ENCODE measurements at places on chromosomes 12 and 14.

- DNase-seq: no peak
Observed at GRCh38 chr14:72889366-72889765, 4.5 kb downstream of the DPF3 start.

DNA sequence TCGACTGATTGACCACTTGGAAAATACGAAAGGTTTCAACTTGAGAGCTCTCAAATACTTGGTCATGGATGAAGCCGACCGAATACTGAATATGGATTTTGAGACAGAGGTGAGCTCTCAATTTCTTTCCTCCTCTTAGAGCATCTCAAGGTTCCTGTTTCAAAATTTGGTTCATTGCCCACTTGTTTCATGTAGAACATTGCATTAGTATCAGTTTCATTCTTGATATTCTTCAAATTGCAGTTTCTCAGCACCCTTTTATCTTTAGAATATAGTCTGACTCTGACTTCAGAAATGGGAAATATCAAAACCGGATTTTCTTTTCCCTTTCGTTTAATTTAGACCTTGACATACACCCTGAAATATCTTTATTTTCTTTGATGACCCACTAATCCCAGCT is 8.8 kb downstream of the DDX47 start:
- no peak for DNase-seq

GRCh38 chr14:90388437-90388836 is 8.4 kb upstream of the CALM1 start:
- DNase-seq: no peak

- DNase-seq: no peak
Observed at GRCh38 chr14:56294128-56294527, 175.9 kb downstream of the PELI2 start.

GRCh38 chr14:99873653-99874052 is 80.4 kb downstream of the EML1 start:
- DNase-seq: no peak

GRCh38 chr14:104147346-104148125 is 9.1 kb downstream of the KIF26A start:
- no peak for DNase-seq

DNA sequence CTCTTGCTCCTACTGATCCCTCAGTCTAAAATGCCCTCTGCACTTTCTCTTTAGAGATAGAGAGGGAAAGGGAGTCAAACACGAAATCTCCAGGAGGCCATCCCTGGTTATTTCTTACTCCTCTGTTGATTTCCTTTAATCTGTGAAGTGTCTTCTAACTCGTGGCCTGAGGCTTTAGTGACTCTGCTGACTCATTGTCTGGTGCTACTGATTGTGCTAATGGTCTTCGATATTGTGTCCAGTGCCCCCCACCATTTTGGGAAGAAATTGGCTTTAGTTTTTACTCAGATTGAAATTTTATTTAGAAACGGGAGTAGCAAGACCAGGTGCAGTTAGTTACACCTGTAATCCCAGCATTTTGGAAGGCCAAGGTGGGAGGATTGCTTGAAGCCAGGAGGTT is 839 bp downstream of the CLEC9A start:
- DNase-seq: no peak

GRCh38 chr12:29662734-29663323 is 120.9 kb downstream of the TMTC1 start:
- DNase-seq: no peak

DNA sequence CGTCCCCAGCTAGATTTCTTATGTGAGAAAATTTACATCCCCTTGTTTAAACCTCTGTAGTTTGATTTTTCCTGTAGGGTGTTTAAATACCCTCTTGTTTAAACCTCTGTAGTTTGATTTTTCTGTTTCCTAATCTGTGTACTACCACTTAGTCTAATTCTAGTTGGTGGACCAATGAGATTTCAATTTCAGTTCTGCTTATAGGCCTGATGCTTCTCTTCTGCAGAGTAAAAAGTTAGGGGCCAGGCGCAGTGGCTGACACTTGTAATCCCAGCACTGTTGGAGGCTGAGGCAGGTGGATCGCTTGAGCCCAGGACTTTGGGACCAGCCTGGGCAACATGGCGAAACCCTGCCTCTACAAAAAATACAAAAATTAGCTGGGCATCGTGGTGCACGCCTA is 11.5 kb downstream of the UBC start:
- DNase-seq: no peak

- no peak for DNase-seq
Observed at GRCh38 chr14:102510616-102511520, 1.3 kb upstream of the ANKRD9 start.

- no peak for DNase-seq
Observed at GRCh38 chr12:132071040-132071810, 72.9 kb downstream of the DDX51 start.

GRCh38 chr14:101959277-101959676 is 5.1 kb upstream of the DYNC1H1 start:
- no peak for DNase-seq

GRCh38 chr12:125324861-125325490 is 259.7 kb downstream of the AACS start:
- DNase-seq: no peak

GRCh38 chr12:2930865-2931264 is 28.3 kb upstream of the TEAD4 start:
- DNase-seq: no peak

DNA sequence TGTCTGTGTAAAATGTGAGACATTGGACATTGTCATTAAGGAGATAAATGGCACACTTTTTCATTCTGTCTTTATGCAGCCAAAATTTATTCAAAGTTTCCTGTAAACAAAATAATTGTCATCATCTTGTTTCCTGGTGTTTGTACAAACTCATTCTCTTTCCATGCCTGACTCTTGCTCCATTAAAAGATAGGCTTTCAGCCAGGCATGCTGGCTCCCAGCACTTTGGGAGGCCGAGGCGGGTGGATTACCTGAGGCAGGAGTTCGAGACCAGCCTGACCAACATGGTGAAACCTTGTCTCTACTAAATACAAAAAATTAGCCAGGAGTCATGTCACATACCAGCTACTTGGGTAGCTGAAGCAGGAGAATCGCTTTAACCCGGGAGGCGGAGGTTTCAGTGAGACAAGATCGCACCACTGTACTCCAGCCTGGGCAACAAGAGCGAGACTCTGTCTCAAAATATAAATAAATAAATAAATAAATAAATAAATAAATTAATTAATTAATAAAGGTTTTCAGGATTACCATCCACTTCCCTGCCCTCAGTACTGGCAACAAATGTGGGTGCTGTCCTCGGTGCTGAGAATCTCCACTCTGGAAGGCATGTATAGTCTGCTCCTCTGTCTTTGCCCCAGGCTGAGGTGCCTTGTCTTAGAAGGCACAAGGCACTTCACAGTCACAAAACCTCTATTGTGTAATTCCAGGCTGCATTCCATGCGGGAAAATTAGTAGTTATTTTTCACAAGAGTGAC is 83.2 kb downstream of the PAH start:
- no peak for DNase-seq

DNA sequence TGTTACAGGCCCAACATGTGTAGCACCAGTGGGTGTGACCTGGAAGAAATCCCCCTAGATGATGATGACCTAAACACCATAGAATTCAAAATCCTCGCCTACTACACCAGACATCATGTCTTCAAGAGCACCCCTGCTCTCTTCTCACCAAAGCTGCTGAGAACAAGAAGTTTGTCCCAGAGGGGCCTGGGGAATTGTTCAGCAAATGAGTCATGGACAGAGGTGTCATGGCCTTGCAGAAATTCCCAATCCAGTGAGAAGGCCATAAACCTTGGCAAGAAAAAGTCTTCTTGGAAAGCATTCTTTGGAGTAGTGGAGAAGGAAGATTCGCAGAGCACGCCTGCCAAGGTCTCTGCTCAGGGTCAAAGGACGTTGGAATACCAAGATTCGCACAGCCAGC is 8.6 kb downstream of the BCL2L14 start:
- DNase-seq: no peak

DNA sequence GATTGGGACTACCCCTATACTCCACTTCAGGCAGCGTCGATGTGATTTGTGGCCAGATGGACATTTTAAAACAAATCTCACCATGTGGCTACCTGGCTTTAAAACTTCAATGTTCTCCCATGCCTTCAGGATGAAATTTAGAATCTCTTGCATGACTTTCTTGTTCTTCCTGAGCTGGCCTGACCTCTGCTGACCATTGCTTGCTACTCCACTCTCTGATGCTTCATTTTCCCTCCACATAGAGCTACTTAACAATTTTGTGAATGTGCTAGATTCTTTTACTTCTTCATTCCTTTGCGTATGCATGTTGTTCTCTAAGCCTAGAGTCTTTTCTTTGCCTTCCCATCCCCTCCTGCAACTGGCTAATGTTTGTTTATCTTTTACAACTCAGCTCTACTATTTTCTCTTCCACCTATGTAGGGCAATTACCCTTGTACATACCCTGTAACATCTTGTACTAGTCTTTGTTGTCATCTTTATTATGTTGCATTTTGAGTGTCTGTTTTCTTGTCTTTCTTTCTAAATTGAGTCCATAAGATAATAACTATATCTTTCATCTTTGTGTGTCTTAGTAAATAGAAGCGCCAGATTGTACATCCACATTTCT is 41.2 kb downstream of the YLPM1 start:
- no peak for DNase-seq

- DNase-seq: no peak
Observed at GRCh38 chr12:34295366-34296142, 273.3 kb downstream of the ALG10 start.

- DNase-seq: no peak
Observed at GRCh38 chr12:101527682-101528081, 52.5 kb downstream of the SPIC start.

DNA sequence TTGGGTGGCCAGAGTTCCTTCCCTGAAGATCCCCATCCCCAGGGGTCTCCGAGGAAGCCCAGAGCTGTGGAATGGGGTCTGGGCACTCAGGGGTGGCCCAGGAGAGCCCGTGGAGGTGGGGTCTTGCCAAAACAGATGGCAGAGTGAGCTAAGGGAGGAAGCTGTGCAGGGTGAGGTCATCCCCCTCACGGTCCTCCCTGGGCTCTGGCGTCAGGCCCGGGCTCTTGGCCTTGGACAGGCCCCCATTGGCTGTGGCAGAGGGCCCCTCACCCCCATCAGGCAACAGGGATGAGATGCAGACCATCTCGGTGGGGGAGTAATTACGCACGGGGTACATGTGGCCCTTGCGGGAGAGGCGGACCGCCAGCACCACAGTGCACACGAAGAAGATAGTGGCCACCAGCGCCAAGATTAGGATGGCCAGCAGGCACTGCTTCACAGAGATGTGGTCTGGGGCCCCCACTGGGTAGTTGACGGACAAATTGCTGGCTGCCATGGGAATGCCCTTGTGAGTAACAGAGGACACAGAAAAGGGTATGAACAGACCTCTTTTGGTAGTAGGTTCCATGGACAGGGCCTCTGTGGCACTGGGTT is 10.7 kb downstream of the SELPLG start:
- DNase-seq: no peak

- DNase-seq: no peak
Observed at GRCh38 chr12:2580821-2581220, 213.9 kb upstream of the FKBP4 start.

DNA sequence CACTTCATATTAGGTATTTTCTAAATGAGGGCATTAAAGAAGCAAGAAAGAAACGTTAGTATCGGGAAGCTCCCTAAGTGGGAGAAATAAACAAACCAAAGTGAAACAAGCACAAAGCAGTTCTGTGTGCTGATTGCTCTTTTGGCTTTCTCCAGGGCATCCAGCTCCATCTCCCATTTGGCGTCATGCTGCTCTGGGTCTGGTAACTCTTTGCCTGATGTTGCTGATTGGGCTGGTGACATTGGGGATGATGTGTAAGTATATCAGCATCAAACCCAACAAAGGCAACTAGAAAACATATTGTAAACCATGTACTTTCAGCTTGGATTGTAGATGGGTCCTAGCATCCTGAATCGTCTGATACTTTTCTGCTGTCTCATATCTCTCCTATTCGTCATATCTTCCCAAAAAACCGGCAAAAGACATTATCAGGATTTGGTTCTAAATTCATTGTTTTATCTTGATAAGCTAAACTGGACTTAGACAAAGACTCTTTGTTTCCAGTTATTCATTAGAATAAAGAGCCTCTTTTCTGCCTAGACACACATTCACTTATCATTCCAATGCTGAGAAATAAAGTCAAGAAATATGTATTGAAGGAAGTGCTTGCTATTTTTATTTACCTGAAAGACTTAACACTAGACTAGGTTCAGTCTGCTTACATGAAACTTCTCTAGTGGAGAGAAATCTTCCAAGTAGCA is 2.4 kb downstream of the CLEC12B start:
- DNase-seq: no peak

- DNase-seq: no peak
Observed at GRCh38 chr14:21011136-21011535, 12.0 kb downstream of the SLC39A2 start.

DNA sequence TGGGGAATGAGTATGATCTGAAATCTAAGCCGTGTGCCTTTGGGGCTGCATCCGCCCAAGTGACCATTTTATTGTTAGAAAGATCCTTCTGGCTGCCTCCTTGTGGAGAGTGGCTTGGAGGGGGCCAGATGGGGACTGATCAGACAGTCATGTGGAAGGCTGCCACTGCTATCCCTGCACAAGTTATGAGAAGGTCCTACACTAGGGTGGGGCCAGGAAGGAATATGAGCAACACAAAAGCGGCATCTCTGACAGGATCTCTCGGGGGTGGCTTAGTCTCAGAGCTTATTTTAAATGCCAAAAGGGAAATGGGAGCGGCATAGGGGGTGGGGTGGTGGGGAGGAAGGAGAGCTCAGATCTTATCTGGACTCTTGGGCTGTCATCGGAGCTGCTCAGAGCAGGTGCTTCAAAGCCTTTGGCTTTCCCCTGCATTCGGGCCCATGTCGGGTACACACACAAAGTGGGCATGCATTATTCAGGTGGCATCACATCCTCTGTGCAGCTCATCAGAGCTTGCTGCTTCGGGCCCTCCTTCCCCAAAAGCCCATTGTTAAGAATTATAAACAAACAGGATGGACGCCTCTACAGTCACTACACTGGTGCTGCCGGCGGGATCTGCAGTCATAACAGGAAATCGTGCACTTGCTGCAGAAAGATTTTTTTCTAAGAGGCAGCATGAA is 805.4 kb downstream of the VRK1 start:
- peak; percentile 67 for DNase-seq

- DNase-seq: no peak
Observed at GRCh38 chr12:54265364-54265812, 14.5 kb downstream of the CBX5 start.

GRCh38 chr14:94424371-94424770 is 28.2 kb downstream of the SERPINA11 start:
- DNase-seq: no peak

DNA sequence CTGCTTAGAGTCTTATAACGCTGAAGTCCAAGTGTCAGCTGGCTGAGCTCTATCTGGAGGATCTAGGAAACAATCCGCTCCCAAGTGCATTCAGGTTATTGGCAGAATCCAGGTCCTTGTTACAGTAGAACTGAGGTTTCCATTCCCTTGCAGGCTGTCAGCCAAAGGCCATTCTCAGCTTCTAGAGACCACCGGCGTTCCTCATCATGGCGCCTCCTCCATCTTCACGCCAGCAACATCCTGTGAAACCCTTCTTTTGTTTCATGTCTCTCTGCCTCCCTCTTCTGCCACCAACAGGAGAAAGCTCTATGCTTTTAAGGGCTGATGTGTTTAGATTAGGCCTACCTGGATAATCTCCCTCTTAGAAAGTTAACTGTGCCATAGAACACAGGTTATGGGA is 133.0 kb upstream of the RASSF8 start:
- DNase-seq: no peak

GRCh38 chr12:75438059-75438754 is 42.3 kb upstream of the GLIPR1 start:
- peak; percentile 7 for DNase-seq

- DNase-seq: no peak
Observed at GRCh38 chr12:13173012-13173932, 23.3 kb upstream of the EMP1 start.

Measured in T-helper 9 cell (primary cell).